Stimulated activated CD4-positive, alpha-beta T cell treated with anti-CD3 and anti-CD28 coated beads, Interleukin-1b, Interleukin-23, amount 100 ng/mL, for 1 hour (primary cell): ENCODE measurements at places on chromosomes 12 and 14.

- DNase-seq = no peak
Observed at GRCh38 chr12:6891646-6892001, 13.0 kb upstream of the LRRC23 start.

DNA sequence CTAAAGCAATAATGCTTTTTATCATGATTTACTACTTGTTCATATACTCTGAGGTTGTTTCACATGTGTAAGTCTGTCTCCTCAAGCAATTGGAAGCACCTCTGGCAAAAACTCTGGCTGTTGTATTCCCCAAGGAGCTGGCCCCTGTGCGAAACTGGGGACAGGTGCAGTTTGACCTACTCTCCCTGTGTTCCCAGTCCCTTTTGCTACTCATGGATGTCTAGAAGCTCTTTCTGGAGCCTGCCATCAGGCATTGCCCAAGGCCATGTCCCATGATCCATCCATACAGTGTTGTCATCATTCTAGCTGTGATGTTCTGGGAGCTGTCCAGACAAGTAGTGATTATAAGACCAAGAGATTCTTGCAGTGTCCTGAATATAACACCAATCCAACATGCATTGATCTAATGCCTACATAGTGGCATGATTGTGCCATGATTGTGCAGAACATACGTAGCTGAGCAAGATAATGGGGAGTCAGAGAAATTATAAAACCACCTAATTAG is 14.9 kb downstream of the AKAP6 start:
- no peak for DNase-seq

- DNase-seq = no peak
Observed at GRCh38 chr12:99004799-99005466, 359.8 kb downstream of the APAF1 start.

DNA sequence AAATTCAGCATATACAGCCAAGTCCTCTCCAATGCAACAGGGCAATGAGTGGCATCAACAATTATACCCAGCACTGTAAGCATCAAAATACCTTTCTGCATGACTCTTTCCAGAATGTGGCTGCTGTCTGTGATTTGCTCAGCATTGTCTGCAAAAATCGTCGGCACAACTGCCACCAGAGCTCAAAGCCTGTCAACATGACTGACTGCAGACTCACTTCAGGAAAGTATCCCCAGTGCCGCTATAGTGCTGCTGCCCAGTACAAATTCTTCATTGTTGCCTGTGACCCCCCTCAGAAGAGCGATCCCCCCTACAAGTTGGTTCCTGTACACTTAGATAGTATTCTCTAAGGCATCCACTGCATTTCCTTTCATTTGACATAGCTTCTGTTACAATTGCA is 735 bp downstream of the RNASE6 start:
- DNase-seq = no peak

- DNase-seq = no peak
Observed at GRCh38 chr12:67742461-67742860, 93.9 kb downstream of the DYRK2 start.

GRCh38 chr12:116962197-116962596 is 51.4 kb downstream of the FBXW8 start:
- no peak for DNase-seq

GRCh38 chr14:51082349-51082748 is 12.6 kb downstream of the TRIM9 start:
- no peak for DNase-seq

DNA sequence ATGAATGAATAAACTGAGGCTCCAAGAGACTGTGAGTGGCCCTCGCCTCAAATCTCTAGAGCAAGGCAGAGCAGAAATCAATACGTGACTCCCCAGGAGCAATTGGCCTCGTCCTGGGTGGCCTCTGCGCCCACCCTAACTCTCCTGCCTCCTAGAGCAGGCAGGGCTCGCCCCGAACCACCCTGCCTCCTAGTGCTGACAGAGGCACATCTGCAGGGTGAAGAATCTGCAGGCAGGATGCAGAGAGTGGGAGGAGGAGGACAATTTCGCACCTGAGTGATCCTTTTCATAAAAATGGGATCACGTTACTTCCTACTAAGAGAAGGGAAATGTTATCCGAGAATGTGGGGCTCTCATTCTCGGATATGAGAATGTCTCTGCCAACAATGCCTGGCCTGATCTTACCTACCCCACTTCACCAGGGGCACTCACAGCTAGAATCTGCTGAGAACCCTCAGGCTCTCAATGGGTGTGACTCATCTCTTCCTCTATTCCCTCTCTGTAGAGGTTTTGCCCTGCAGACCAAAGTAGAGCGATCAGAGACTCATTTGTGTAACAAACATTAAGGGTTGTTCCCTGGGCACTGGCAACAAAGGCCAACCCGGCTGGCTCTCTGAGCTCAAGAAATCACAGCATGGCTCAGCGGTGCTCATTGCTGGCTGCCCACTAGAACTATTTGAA is 61.7 kb upstream of the BCL2L14 start:
- peak; percentile 42 for DNase-seq

GRCh38 chr12:74317078-74317601 is 220.5 kb upstream of the ATXN7L3B start:
- no peak for DNase-seq

- DNase-seq = peak; percentile 28
Observed at GRCh38 chr12:49580572-49581535, 12.9 kb upstream of the MCRS1 start.

DNA sequence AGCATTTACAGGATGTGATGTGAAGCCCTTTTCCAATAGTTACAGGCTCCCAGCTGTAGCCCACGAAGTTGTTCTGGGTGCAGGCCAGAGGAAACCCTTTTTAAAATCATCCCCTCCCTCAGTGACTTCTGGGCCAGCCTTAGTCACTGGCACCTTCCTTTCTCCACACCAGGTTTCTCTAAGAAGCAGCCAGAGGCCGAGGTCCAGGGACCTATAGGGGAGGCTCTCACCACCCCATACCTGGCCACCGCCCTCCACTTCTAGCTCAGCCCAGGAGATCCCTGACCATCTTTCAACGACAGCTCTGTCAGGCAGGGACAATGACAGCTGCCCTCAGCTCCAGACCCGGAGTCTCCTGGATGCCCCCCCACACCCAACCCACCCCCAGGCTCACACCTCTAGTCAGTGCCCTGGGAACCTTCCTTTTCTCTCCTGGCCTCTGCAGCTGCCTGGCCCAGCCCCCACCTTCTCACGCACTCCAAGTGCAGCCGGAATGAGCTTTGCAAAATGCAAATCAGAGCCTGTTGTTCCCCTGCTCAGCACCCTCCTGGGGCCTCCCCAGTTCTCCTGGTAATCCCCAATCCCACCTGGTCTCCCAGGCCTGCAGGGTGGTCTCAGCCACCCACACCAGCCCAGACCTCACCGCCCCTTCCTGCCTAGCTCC is 46.7 kb downstream of the TESC start:
- no peak for DNase-seq

DNA sequence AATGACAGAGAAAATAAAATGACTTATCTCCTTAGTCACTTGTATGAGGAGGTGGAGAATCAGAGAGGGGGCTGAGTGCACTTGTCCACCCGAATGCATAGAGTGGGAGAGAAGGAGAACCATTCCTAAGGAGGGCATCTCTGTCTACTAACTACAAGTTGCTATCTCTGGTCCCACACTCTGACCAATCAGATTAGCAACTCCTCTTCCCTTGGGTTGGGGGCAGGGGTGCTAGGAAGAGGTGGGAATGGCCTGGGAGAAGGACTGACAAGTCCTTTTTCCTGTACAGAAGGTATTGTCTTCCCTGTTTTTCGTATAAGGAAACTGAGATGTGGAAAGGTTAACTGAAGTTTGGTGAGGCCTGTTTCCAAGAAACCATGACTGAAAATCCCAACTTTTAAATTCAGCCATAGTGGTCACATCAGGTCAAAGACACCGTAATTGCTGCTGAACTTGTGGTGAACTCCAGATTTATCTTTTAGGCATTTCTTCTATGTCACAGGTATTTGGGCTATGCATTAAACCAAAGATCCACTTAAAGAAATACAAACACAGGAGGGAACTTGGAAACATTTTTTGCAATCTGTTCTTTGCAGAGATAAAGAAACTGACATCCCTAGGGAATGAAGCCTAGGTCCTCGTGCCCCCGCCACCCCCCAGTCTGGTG is 207.8 kb downstream of the CRADD start:
- no peak for DNase-seq

GRCh38 chr12:26711072-26711471 is 121.9 kb downstream of the ITPR2 start:
- DNase-seq = no peak

DNA sequence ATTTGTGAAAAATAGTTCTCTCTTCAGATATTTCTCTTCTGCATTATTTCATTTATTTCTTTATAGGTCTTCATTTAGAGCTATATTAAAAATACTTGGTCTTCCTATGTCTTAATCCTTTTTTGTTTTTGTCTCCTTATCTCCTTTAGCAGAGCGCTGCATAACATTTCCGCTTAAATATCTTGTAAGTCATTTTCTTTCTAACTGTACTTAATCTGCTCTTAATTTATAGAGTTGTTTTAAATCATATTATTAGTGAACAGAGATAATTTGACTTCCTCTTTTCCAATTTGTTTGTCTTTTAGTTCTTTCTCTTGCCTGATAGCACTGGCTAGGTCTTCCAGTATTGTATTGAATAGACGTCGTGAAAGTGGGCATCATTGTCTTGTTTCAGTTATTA is 18.0 kb downstream of the LUM start:
- DNase-seq = no peak

DNA sequence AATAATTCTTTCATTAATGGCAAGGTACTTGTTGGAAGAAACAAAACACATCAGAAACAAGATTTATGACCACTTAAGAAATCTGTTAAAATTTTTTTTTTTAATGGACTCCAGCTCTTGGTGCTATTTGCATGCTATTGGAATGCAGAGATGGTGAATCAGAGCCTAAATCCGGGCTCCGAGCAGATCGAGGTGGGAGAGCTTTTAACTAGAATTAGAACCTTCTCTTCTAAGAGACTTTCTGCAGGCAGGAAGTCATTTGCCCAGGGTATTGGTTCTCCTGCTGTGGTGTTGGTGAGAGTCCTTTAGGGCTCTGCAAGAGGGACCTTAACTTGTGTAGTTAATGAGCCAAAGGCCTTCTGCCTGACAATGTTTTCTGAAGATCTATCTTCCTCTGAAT is 419.4 kb downstream of the SNAPC1 start:
- DNase-seq = no peak

DNA sequence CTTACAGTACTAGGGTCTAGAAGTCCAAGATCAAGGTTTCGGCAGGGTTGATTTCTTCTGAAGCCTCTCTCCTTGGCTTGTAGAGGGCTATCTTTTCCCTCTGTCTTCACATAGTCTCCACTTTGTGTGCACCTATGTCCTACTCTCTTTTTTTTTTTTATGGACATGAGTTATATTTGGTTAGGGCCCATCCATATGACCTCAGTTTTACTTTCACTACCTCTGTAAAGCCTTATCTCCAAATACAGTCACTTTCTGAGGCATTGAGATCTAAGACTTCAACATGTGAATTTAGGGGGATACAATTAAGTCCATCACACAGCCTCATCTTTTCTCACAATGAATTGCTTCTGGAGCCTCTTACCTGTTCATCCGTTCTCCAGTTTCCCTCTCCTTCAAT is 5.9 kb upstream of the SPTB start:
- no peak for DNase-seq

DNA sequence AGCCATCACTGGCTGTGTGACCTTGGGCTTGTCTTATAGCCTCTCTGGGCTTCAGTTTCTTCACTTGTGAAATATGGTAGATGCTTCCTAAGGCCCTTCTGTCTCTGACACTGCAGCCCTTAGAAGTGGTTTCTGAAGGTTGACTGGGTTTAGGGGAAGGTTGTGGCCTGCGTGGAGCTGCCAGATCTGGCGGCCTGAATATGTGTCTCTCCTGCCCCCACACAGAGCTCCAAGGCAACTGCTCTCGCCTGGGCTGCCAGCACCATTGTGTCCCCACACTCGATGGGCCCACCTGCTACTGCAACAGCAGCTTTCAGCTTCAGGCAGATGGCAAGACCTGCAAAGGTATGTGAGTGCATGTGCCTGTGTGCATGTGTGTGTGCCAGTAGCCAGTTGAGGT is 4.0 kb downstream of the LRP1-AS start:
- no peak for DNase-seq

- DNase-seq = no peak
Observed at GRCh38 chr14:73460691-73461127, 2.4 kb upstream of the NUMB start.

DNA sequence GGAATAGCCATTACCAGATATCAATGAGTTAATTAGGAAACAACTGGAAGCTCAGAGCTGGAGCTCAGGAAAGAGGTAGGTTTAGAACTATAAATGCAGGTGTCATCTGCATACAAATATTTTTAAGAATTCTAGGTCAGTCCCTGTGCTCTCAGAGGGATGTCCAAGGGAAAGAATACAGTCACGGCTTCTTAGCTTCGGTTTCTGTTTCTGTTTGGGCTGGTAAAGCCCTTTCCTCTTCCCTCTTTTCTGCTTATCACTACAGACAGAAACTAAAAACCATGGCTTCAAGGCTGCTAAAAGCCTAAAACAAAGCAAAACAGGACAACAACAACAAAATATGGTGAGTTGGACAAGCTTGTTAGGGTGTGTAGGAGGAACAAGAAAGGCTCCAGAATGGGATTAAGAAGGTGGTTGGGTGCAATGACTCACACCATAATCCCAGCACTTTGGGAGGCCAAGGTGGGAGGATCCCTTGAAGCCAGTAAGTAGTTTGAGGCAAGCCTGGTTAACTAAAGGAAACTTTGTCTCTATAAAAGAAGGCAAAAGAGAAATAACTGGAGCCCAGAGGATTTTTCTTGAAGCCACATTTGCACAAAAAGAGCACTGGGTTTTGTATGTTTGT is 113.0 kb downstream of the SEC23A start:
- no peak for DNase-seq

DNA sequence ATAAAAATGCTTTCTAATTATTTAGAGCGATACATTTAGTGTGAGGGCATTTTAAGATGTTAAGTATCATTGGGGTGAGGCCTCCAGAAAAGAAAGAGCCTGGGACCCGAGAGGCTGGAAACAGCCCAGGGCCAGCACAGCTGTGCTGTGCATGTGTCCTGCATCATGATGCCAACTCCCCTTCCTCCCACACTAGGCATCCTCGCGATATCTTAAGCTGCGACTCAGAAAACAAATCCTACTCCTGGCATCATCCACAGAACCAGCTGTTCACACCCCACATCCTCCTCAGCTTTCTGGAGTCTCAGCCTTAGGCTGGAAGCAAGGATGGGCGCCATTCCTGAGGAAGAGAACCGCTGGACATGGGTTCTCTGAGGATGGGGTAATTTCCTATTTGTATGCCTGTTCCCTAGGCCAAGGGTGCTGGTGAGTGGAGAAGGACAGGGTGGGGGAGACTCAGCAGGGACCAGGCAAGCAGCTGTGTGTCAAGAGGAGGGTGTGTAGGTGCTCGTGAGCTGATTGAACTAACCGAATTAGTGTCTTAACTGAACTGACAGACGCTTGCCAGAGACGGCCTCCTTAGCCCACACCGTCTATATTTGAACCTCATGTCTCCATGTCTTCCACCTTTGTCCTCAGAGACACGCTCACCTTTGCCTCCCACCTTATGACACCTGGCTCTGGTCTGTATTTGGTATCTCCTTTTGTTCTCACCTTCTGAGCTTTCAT is 15.6 kb upstream of the MCRS1 start:
- no peak for DNase-seq

GRCh38 chr12:152440-152839 is 61.5 kb downstream of the SLC6A12 start:
- no peak for DNase-seq
